A549 treated with DMSO at 1 μM for 4 hours (cell line): ENCODE measurements at places on chromosomes 2 and 18. TPM values are rescaled to one million over a fixed set of nuclear protein-coding genes. Genes with fewer than 3 reads are reported as not detected.

Gene LONRF2
- 3.3 to 5.5 TPM (median 4.8 TPM) in 5 replicates for total RNA-seq

Gene COPS9
- total RNA-seq = 243 to 298 TPM (median 272 TPM) in 5 replicates

Gene ST8SIA5
- total RNA-seq = 0.02 TPM in 1 of 5 replicates, not detected in the others

Gene SGPP2
- total RNA-seq = 0.15 to 0.31 TPM (median 0.20 TPM) in 5 replicates

Gene SAG
- total RNA-seq = not detected in 5 replicates

Gene GKN2
- 2.3 to 4.3 TPM (median 3.7 TPM) in 5 replicates for total RNA-seq

Gene IL1RL1
- total RNA-seq = 0.84 to 1.6 TPM (median 1.1 TPM) in 5 replicates

Gene HOXD4
- total RNA-seq = 0.22 to 0.55 TPM (median 0.36 TPM) in 5 replicates

Gene GALM
- total RNA-seq = 17.3 to 22.7 TPM (median 19.2 TPM) in 5 replicates

Gene SKOR2
- not detected in 5 replicates for total RNA-seq

Gene CIDEA
- total RNA-seq = not detected in 5 replicates

Gene REG1B
- not detected in 5 replicates for total RNA-seq

Gene RTN4
- 459 to 543 TPM (median 502 TPM) in 5 replicates for total RNA-seq

Gene CNDP1
- total RNA-seq = not detected in 5 replicates

Gene NEURL3
- total RNA-seq = 1.5 to 3.0 TPM (median 1.7 TPM) in 5 replicates

Gene REG3A
- total RNA-seq = not detected in 5 replicates

Gene TBR1
- total RNA-seq = 0.01 to 0.11 TPM (median 0.08 TPM) in 3 of 5 replicates, not detected in the others

Gene DNAH6
- 0.01 to 0.06 TPM (median 0.02 TPM) in 5 replicates for total RNA-seq

Gene CCDC102B
- 0.19 to 0.55 TPM (median 0.27 TPM) in 5 replicates for total RNA-seq

Gene GALNT13
- total RNA-seq = 7.9 to 12.6 TPM (median 11.1 TPM) in 5 replicates

Gene NOL4
- total RNA-seq = not detected in 5 replicates

Gene ESPNL
- 0.06 to 0.46 TPM (median 0.18 TPM) in 5 replicates for total RNA-seq

Gene DSG1
- total RNA-seq = not detected in 5 replicates

Gene SCN9A
- 3.8 to 6.3 TPM (median 5.0 TPM) in 5 replicates for total RNA-seq

Gene C1QL2
- total RNA-seq = 0.14 to 0.21 TPM (median 0.14 TPM) in 4 of 5 replicates, not detected in the other

Gene NPC1
- total RNA-seq = 89.8 to 100 TPM (median 94.7 TPM) in 5 replicates

Gene MAIP1
- total RNA-seq = 34.5 to 40.0 TPM (median 37.3 TPM) in 5 replicates

Gene PJVK
- 0.72 to 1.9 TPM (median 1.6 TPM) in 5 replicates for total RNA-seq

Gene PID1
- total RNA-seq = 2.7 to 3.5 TPM (median 2.9 TPM) in 5 replicates

Gene ZNF519
- 1.6 to 2.4 TPM (median 2.1 TPM) in 5 replicates for total RNA-seq

Gene CDH20
- not detected in 5 replicates for total RNA-seq

Gene MYO3B
- not detected in 5 replicates for total RNA-seq

Gene ARL4C
- 88.6 to 111 TPM (median 98.1 TPM) in 5 replicates for total RNA-seq

Gene MOGAT1
- total RNA-seq = not detected in 5 replicates

Gene ALPI
- total RNA-seq = 0.02 TPM in 1 of 5 replicates, not detected in the others

Gene RGPD4
- 0.02 to 0.08 TPM (median 0.05 TPM) in 4 of 5 replicates, not detected in the other for total RNA-seq

Gene TACR1
- 0.21 to 0.45 TPM (median 0.39 TPM) in 5 replicates for total RNA-seq

Gene CHST10
- 15.8 to 18.2 TPM (median 17.2 TPM) in 5 replicates for total RNA-seq

Gene POMC
- not detected in 5 replicates for total RNA-seq

Gene TMEM237
- 18.4 to 23.4 TPM (median 21.1 TPM) in 5 replicates for total RNA-seq

Gene DLGAP1
- 0.09 to 0.10 TPM in 2 of 5 replicates, not detected in the others for total RNA-seq
